ENCODE measurements at places on chromosomes 1 and 21.

DNA sequence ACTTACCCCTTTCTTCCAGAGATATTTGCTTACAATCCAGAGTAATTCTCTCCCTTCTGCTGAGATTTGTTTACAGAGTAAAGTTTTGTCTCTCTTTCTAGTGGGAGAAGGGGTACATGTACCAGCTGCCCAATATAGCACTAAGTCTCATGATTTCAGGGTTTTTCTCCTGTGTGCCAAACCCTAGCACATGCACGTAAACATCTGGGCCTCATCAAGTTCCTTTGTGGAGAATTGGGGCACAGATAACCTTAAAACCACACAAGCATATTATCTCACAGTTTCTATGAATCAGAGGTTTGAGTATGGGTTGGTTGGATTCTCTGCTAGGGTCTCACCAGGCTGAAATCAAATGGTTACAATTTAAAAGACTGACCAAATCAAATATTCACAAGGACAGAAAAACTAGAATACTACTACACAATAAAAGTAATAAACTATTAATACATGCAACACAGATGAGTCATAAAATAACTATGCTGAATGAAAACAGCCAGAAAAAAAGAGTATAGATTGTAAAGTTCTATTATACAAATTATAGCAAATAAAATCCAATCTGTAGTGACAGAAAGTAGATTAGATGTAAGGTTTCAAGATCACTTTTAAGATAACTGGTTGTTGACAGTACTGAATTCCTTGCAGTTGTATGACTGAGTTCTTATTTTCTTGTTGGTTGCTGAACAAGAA is 347.4 kb upstream of the PTBP2 start:
- peak; percentile 83 for DNase-seq

- DNase-seq: peak; percentile 74
These were observed 216.0 kb downstream of the DYRK1A start for GRCh38 chr21:37582590-37582989.

DNA sequence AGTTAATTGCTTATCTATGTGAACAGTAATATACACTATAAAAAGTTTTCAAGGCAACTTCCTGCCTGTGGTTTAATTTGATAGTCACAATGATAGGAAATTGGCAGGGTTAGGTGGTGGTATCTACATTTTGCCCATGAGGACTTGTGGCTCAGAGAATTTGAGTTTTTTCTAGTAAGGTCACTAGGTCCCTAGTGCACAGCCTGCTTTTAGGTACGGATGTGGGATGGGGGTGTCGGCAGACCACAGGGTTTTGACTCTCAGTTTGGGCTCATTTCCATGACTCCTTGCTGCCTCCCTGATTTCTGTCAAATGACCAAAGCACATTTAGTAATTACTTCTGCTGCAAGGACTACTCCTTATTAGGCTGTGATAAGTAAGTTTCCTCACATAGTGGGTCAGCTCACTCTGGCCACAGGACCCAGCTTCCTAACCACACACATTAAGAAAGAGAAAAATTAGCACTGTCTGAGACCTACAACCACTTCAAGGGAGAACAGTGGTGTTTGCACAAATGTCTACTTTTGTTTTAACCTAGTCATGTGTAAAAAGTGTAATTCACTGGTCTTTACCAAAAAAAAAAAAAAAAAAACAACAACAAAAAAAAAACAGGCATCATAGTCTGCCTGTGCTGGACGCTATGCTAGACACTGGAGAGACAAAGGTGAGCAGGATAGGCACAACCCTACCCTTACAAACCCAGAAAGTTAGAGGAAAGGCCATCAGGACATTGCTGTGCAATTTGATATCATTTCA is 43.7 kb downstream of the MRPL39 start:
- DNase-seq: no peak

DNA sequence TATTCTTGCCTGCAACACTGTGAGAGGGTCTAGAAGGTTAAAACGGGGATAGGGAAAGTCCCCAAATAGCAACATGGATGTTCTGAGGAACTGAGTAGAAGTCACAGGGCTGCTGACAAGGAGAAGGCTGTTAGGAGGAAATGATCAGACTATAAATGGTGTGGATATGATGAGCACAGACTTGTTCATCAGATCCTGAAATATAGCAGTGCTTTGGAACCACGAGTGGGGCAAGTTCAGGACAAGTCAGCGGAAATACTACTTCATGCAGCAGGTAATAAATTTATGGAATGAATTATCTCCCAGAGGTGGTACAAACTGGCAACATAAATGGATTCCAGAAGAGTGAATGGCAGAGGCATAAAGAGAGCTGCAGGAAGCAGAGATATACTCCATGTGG is 3.2 kb upstream of the KIAA0040 start:
- DNase-seq: no peak

DNA sequence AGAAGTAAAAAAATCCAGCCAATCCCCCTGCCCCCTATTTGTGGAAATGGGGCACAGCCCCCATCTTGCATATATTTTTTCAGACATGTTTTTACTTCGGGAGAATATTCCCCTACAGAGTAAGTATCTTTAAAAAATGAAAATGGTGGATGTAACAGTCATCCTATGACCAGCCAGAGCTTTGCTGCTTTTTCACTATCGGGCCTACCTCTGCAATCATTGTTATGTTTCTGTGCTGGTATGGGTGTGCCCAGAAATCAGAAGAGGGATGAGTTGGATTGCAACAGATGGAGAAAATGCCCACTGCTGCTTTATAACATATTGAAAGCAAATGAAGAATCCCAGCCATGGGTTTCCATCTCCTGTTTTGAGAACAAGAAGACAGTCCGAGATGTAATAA is 2.9 kb downstream of the CD247 start:
- no peak for DNase-seq

DNA sequence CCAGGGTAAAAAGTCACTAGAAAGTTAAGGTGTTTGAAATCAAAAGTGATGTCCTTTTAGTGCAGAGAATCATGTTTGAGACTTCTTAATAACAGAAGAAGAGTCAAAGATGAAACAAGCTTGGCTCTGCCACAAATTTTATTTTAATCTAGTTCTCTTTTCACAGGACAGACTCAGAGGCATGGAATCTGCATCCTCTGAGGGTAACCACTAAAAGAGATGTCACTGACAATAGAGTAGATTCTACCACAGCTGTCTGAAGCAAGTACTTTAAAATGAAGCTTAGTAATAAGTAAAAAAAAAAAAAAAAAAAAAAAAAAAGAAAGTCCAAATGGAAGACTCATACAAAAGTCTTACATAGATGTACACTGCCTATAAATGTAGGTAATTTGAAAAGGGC is 519.7 kb upstream of the PRMT6 start:
- DNase-seq: no peak

GRCh38 chr1:160069460-160070231 is at the start of gene KCNJ10:
Gene KCNJ10, minus strand, starts transcription at chr1:160070160. Its CDS starts 27,628 bp downstream, at chr1:160042532.
- DNase-seq: no peak

DNA sequence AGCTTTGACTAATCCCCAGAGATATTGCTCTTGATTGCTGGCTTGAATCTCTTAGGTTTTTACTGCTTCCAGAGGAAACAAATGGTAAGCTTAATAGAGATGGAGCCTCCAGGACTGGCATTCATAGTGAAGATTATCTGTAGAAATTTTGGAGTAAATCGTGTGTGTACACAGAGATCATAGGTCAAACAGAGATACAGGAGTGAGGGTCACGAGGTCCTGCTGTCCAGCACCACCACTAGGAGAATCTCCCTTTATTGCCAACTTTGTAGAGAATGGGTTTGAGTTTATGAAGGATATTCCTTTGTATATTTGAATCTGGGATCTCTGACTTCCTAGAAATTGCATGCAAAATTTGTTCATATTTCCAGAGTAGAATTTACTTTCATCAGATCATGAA is 7.8 kb upstream of the SERBP1 start:
- DNase-seq: no peak

DNA sequence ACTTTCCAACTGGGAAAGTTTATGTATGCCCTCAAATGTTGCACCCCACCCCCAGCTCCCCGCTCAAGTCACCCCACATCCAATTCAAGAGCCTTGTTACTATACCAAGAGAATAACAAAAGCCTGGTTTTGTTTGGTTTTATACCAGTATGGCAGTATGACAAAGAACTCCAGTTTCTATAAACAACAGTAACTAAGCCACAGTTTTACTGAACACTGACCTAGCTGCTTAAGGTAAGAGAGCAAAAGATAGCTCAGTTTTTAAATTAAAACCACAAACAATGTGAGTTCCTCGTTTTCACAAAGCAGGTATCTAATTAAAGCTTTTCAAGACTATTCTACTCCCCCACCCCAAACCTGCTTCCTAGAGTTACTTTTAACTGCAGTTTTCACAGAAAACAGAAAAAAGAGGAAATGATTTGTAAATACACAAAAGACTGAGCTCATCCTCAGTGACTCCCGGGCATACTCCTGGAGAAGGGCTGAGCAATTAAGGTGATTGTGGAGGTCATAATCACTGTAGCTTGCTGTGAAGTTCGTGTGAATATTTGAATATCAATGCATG is 59.3 kb upstream of the LHX8 start:
- DNase-seq: no peak

- no peak for DNase-seq
These were observed 32.2 kb downstream of the AIDA start for GRCh38 chr1:222680080-222680479.

Measured in amniotic epithelial cell (primary cell).